Activated CD8-positive, alpha-beta memory T cell treated with anti-CD3 and anti-CD28 coated beads, Interleukin-2, amount 50 U/mL, for 48 hours (primary cell): ENCODE measurements at places on chromosomes 7 and 10.

DNA sequence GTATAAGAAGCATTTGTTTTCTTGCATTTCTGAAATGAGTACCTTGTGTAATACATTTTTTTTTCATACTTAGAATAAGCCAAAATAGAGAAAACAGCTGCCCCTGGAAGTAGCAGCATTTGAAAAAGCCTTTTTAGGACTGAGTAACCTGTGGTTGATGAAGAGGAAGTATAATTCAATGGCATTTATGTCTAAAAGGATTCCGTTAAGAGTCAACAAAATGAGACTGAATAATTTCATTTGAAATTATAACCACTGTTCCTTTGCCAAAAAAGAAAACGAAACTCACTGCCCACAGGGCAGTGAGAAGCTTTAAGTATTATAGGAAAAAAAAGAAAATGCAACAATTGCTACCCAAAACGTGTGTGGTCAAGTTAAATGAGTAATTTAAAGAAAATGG, 705.6 kb upstream of the PHF14 start:
- DNase-seq = no peak

DNA sequence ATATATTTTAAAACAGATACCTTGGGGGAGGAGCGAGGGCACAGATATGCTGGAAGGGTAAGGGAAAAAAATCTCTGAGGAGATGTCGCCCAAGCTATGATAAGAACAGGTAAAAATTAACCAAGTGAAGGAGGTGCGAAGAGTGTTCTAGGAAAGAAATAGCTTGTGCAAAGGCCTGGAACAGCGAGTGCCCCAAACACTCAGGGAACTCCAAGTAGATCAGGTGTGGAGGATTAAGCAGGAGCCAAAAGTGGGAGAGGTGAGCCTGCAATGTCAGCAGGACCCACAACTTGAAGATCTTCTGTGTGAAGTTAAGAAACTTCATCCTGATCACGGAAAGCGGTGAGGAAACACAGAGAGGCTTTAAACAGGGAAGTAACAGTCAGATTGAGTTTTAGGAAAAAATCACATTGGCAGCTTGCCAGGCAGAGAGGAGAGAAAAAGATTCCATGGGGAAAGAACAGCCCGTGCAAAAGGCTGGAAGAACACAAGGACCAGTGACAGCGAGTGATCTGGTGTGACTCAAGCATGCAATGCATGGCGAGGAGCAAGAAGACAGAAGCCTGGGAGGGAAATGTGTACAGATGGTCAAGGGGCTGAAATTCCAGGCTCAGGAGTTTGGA, 30.7 kb downstream of the FGF8 start:
- no peak for DNase-seq

DNA sequence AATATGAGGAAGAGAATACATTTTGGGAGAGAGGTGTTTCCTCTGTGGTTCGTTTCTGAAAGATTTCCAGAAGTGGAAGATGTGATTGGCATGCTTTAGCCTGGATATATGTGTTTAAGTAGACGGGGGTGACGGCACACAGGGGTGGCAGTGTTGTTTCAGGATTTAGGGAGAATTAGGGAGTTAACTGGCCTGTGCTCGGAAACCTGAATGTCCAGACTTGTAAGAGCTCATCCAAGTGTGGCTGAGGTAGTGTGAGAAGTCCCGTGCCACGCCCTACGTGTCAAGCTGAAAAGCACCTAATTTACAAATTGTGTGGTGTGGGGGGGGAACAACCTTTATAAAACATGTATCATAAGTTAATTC, 1.1 kb downstream of the RALA start:
- DNase-seq = no peak

GRCh38 chr7:20244334-20245120, 27.3 kb upstream of the MACC1 start:
- DNase-seq = no peak

- DNase-seq = no peak
Measured at GRCh38 chr7:50821457-50822008, 38.8 kb upstream of the GRB10 start.

GRCh38 chr10:26593896-26594295, 103.6 kb upstream of the PDSS1 start:
- DNase-seq = no peak

DNA sequence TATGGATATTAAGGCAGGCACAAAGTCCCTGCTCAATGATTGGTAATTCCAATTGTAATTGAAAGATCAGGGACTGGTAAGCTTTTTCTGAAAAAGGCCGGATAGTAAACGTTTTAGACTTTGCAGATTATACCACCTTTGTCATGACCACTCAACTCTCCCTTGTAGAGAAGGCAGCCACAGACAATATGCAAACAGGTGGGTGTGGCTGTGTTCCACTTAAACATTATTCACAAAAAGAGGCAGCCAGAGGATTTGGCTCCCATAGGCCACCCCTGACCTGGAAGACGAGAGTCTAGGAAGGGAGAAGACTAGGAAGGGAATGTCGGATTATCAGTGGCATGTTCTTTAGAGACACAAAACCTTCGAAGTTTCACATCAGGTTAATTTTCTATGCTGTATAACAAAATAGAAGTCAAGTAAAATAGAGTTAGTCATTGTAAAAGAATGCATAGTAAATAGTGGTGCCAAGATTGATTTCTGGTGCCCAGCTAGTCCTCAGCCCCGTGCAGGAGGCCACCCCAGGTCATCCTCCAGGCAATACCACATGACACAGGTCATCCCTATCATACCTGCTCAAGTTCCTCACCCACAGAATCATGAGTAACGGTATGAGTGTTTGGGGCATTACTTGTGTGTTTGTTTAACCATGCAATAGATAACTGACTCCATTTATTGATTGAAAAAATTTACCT, 193.8 kb downstream of the PLPP4 start:
- no peak for DNase-seq

GRCh38 chr7:2104107-2104710, 128.5 kb downstream of the MAD1L1 start:
- peak; percentile 88 for DNase-seq

DNA sequence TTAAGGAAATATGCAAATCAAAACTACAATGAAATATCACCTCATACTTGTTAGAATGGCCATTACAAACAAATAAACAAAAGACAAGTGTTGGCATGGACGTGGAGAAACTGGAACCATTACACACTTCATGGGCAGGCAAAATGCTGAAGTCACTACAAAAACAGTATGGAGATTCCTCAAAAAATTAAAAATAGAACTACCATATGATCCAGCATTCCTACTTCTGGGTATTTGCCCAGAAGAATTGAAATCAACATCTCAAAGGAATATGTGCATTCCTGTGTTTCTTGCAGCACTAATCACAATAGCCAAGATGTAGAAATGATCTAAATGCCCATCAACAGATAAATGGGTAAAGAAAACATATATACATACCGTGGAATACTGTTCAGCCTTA, 83.6 kb downstream of the NRCAM start:
- no peak for DNase-seq

- no peak for DNase-seq
Measured at GRCh38 chr10:69337296-69338132, 59.2 kb downstream of the HK1 start.

DNA sequence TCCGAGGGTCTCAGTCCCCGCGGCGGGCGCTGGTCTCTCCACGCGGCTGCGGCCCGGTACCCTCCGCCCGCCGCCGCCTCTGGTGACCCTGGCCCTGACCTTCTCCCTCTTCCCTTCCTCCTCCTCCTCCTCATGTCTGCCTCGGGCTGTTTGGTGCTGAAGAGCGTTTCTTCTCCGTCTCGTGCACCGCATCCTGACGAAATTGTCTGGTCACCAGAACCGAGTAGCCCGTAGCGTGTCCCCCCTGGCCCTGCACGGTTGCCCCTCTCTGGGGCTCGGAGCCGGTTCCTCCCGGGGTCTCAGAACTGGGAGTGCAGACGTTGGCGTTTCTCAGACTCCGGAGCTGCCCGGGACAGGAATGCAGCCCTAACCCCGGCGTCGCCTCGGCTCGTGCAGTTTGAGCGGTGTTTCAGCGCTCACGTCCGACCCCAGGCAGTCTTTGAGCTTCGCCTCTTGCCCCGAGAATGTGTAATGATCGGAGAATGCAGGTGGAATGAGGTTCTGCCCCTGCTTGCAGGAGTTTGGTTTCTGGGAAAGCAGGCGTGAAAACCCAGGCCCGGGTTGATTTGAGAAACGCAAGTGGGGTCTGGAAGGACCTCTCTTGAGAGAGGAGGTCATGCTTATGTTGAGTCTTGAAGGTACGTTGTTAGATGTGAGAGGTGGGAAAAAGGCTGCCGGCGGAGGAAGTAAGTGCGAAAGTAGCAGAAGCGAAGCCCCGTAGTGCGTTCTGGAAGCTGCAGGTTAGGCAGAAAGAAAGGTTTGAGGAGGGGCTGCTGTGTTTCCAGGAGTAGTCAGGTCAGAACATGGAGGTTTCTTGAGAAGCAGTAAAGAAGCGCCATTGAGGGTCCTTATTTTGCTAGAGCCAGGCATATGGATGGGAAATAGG, 743 bp downstream of the RBM17 start:
- no peak for DNase-seq

- DNase-seq = no peak
Measured at GRCh38 chr7:77282897-77283296, 83.3 kb upstream of the FGL2 start.

GRCh38 chr7:140640060-140640637, 464 bp downstream of the DENND2A start:
- DNase-seq = no peak

DNA sequence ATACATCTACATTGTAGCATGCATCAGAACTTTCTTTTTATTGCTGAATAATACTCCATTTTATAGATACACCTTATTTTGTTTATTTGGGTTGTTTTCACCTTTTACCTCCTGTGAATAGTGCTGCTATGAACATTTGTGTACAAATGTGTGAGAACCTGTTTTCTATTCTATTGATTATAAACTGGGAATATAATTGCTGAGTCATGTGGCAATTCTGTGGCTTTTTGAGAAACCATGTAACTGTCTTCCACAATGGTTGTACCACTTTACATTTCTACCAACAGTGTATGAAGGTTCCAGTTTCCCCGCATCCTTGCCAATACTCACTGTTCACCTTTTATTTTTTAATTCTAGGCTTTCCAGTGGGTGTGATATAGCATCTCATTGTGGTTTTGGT, 138.6 kb upstream of the MBL2 start:
- DNase-seq = no peak

- no peak for DNase-seq
Measured at GRCh38 chr7:82264783-82265305, 178.7 kb downstream of the CACNA2D1 start.

DNA sequence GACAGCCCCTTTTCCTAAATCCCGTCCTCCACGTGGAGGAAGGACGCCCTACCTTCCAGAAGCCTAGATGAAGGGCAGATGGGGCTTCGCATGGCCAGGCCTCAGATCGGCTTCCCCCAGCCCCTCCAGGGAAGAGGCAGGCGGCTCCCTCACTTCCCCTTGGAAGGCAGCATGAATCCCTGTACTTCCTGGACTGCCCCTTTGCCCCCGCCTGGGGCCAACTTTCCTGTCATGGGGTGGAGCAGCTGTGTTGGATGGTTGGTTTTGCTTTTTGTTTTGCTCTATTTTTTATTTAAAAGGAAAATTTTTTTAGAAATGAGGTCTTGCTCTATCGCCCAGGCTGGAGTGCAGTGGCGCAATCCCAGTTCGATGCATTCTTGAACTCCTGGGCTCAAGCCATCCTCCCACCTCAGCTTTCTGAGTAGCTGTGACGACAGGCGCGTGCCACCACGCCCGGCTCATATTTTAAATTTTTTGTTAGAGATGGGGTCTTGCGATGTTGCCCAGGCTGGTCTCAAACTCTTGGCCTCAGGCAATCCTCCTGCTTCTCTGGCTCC, 27.2 kb downstream of the GTF2IRD1 start:
- DNase-seq = no peak
